ENCODE measurements at places on chromosomes 16 and 17.

DNA sequence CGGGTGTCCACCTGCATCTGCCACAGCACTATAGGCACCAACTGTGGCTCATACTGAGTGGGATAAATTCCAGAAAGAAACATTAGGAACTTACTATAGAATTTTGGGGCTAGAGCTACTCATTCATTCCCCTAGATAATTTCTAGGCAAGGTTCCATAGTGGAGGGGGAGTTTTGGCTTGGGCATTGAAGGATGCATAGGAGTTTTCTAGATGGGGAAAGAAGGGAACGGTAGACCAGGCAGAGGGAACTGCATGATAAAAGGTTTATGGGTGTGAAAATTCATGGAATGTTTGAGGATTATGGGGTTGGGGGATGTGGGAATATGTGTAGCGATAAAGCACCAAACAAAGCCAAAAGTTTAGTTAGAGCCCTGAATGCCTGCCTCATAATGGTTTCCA, 35.5 kb downstream of the IL4R start:
- no peak for DNase-seq

- DNase-seq = no peak
Measured at GRCh38 chr17:68302666-68303065, 11.4 kb downstream of the ARSG start.

GRCh38 chr17:50513495-50513894, 5.3 kb downstream of the MYCBPAP start:
- no peak for DNase-seq

GRCh38 chr16:589658-590187, at the start of gene RAB40C:
Gene RAB40C, plus strand, starts transcription at chr16:590066. Its CDS starts 226 bp downstream, at chr16:590292.
- peak; percentile 95 for DNase-seq

- DNase-seq = no peak
Measured at GRCh38 chr16:2147981-2148671, at the start of gene RAB26. Gene RAB26, plus strand, starts transcription at chr16:2148625. Its CDS starts 159 bp downstream, at chr16:2148784.

DNA sequence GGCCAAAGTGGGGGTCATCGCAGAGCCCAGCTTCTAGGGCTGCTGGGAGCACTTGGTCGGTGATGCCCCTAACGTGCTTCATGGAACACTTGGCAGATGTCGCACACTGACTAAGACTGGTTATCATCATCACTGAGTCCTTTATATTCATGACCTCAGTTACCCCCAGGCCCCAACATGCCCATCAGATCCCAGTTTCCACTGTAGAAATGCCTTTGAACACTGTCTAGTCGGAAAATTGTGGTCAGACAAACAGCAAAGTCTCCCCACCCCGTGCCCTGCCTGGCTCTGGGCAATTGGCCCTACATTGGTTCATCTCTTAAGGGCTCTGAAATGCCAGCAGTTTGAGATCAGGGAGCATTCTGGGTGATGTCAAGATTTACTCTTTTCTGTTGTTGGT, 51.3 kb downstream of the NKD1 start:
- DNase-seq = no peak

- DNase-seq = no peak
Measured at GRCh38 chr17:33127706-33128105, 136.1 kb downstream of the SPACA3 start.

DNA sequence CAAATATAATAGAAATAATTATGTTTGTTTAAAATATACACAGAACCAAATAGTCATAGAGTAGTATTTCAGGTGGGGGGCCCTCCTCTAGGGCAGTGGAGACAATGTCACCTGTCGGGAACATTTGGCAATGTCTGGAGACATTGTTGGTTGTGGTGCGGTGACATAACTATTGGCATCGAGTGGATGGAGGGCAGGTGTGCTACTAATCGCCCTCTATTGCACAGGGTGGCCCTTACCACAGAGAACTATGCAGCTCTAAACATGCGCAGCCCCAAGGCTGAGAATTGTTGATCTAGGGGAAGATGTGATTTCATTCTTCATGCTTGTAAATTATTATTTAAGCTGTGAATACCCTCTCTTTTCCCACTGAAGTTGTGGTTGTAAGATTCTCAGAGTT, 594.0 kb downstream of the WWOX start:
- DNase-seq = no peak

DNA sequence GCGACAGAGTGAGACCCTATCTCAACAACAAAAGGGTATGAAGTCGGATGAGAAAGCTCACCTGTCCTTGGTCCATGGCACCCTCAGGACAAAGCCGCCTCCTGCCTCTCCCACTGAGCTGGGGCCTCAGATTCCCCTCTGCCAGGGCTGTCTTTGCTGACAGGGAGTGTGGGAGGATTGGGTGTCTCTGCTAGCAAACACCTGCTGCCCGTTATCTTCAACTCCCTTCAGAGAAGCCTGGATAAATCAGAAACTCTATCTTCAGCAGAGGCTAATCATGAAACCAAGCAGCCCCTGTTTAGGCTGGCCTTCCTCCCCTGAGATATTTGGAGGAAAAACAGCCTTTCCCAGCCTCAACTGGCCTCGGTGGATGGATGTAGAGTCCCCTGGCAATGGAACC, 36.3 kb upstream of the CDH1 start:
- no peak for DNase-seq

DNA sequence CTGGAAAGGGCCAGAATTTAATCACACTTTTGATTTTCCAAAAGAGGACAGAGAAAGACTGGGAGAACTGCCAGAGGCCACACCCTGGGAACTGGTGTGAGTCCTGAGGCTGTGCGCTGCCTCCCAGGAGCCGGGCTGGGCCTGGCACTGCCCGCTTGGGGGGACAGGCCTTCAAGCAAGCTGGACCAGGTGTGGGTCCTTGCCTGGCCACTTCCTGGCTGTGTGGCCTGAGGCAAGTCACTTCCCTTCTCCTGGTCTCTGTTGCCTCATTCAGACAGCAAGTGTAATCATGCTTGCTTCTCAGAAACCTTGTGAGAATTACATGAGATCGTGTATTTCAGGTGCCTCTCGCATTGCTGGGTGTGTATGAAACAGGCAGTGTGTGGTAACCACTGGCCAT, 143.0 kb downstream of the SNX29 start:
- no peak for DNase-seq

- DNase-seq = no peak
Measured at GRCh38 chr17:46736100-46736499, 82.4 kb downstream of the WNT3 start.

GRCh38 chr16:85455534-85455933, 157.6 kb upstream of the GSE1 start:
- no peak for DNase-seq

DNA sequence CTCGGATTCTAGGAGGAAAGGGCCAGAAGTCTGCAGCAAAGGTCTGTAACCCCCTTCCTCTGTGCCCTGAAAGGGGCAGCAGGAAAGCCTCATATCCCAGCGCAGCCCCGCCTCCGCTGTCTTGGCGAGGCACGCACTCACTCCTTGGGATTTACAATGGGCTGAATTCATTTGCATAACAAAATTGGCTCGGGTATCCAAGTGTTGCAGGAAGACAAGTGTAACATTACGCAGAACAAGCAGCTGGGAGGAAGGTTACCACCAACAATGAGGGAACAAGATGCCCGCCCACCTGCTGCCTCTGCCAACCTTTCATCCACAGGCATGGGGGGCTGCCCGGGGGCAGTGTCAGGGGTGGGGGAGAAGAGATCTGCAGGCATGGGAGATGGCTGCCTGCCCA, 130.4 kb downstream of the MRM1 start:
- no peak for DNase-seq

DNA sequence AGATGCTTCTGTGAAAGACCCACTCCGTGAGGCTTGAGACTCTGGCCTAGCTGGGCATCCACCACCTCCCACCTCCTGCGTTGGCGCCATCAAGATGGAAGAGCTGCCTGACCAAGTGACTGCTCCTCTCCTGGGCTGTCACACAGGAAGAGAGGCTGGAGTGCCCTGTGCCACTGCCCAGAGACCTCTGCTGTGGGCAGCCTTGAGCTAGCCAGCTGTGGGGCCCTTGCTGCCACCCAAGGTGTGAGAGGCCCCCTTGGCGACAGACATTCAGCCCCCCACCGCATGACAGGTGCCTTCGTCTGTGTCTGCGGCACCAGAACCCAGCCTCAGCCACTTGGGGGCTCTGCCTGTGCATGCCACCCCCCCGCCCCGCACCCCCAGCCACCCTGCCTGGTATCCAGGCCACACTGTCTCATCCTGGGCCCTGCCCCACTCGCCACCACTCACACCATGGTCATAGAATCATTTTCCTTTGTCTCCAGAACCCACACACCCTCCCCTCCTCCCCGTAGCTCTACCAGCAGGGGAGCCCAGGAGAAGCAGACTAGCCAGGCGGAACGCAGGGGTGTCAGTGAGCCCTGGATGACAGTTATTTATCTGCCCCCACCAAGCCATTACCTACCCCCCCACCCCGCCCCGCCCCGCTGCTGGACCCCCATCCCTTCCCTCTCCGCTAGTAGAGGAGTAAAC, 120.9 kb upstream of the LHX1 start:
- DNase-seq = no peak

GRCh38 chr16:81621496-81621895, 157.6 kb upstream of the PLCG2 start:
- no peak for DNase-seq

Data from GM04504 (cell line).